Anterior cingulate cortex (tissue), 58 donors: ENCODE measurements at places on chromosomes 5 and 9.

DNA sequence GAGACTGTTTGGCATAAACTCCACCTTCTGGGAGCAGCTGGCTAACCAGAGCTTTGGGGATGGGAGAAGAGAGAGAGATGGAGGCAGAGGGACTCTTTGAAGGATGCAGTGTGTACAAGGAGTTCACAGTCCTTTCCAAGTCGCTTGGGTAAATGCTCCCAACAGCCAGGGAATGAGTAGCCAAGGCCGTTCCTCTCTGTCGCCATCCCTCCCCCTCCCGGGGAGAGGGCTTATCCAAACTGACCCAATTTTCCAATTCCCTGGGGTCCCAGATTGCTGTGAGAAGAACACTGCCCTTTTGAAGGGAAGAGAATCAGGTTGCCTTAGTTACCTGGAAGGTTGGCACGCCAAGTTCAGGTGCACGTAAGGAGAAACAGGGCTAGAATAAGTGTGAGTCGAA, 7.9 kb downstream of the WWC1 start:
- DNase-seq = no peak

DNA sequence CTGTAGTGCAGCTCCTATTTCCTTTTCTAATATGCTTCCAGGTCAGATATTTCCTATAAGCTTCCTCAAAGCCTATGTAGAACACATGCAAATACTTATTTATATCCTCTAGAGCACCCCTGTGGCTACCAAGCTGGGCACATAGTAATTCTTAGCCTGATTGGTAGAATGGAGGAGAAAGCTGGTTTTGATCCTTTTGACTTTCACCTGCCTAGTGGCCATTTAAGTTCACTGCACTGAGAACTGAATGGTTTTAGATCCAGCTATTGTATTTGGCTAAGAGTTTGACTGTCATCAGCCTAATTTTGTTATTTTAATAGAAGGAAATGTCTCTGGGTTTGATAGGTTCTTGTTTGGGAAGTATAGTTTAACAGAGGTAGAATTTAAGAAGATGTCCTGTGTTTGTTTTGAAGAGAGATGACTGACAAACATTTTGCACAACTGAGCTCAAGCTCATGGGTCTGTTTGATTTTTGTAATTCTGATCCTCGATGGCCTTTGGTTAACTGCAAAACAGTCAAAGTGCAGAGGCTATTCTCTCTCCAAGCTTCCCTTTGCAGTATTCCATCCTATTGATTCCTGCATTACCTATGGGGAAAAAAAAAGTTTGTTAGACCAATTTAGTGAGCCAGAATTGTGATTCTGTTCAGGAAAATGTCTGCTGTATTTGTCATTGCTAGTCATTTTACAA, 85.4 kb downstream of the KCNN2 start:
- no peak for DNase-seq

DNA sequence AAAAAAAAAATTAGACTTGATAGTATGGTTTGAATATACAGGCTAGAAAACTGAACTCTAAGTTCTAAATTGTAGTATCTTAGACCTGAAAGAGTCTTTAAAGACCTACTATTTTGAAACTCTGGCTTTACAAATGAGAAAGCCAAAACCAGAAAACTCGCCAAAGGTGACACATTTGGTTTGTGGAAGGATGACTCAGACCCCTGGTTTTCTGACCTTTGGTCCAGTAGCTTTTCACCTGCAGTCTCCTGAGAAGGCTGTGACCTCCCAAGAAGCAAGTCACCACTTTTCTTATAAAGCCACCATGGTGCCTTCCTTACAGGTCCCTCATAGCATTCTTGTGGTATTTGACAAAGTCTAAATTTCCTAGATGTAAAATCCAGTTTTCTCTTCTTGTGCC, 102.1 kb upstream of the CEP78 start:
- no peak for DNase-seq

- no peak for DNase-seq
Measured at GRCh38 chr5:41747708-41748107, 122.5 kb downstream of the OXCT1 start.

- DNase-seq = no peak
Measured at GRCh38 chr9:3475300-3476020, 50.3 kb downstream of the RFX3 start.

- no peak for DNase-seq
Measured at GRCh38 chr5:36666986-36667385, 60.6 kb downstream of the SLC1A3 start.

GRCh38 chr5:158933494-158934318, 166.0 kb downstream of the EBF1 start:
- DNase-seq = no peak

GRCh38 chr9:125639057-125639456, 68.0 kb downstream of the MAPKAP1 start:
- no peak for DNase-seq

DNA sequence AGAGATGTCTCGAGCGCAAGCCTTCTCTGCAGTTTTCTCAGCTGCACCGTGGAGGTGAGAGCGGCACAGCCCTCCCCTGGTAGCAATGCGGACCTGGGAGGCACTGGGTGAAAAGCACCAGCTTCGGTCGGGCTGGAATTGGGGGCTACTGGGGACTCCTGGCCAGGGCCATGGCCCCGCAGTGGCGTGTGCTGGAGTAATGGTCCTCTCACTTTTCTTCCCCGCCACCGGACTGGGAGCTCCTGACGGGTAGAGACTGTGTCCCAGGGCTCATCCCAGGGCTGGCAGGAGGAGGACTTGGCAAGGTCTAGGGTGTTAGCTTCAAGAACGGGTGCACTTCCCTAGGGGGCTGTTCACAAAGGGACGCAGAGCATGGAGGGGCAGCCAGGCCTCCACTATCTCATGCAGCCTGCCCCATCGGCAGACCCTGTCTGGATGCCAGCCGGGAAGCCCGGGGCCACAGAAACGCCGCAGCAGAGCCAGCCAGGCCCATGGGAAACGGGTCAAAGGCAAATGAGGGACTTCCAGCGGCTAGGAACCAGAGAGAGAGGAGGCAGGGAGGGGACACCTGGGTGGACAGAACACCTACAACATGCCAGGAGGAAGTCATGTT, 92.6 kb upstream of the MVB12B start:
- DNase-seq = no peak

DNA sequence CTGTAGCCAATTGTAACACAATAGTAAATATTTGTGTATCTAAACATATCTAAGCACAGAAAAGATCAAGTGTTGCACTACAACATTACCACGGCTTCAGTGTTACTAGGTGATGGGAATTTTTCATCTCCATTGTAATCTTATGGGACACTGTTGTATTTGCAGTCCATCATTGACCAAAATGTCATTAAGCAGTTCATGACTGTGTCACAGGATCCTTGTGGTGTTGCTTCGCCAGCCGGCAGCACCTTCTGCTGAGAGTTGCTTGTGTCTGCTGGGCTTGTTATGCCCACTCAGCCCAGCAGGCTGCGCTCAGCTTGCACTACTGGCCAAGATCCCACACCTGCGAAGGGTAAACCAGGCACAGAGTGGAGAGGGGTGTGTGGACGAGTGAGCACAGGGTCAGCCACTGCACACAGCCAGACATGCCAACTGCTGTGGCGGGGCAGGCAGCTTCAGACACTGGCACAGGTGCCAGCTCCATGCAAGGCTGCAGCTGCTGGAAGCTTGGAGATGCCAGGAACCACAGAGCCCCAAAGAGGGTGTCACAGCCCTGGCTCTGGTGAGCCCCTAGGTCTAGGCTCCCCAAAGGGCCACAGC, 273.7 kb downstream of the CETN3 start:
- DNase-seq = no peak

GRCh38 chr9:136926749-136927148, 17.8 kb downstream of the FBXW5 start:
- DNase-seq = no peak

DNA sequence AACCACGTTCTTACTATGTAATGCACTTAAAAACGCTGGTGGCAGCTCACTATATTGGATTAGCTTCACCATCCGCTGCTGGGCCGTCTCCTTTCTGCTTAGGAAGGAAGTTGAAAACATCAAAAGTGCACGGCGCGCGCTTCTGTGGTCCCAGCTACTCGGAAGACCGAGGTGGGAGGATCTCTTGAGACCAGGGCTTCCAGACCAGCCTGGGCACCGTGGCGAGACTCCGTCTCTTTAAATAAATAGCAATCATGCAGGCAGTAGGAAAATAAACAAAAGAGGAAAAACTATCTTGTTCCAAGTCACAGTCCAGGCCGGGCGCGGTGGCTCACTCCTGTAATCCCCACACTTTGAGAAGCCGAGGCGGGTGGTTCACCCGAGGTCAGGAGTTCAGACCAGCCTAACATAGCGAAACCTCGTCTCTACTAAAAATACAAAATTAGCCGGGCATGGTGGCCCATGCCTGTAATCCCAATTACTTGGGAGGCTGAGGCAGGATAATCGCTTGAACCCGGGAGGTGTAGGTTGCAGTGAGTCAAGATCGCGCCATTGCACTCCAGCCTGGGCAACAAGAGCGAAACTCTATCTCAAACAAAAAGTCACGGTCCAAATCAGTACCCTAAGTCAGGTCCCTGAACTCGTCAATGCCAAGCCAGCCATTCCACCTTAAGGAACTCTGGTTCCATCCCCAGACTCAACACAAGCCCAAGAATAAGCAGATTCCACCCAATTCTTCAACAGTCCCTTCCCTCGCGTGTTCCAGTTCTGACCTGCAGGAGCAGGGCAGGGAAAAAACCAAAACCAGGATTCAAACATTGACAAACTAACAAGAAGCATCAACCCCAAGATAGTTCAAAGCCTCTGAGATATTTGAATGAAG, 1.0 kb upstream of the GOLGA1 start:
- DNase-seq = peak; percentile 50

DNA sequence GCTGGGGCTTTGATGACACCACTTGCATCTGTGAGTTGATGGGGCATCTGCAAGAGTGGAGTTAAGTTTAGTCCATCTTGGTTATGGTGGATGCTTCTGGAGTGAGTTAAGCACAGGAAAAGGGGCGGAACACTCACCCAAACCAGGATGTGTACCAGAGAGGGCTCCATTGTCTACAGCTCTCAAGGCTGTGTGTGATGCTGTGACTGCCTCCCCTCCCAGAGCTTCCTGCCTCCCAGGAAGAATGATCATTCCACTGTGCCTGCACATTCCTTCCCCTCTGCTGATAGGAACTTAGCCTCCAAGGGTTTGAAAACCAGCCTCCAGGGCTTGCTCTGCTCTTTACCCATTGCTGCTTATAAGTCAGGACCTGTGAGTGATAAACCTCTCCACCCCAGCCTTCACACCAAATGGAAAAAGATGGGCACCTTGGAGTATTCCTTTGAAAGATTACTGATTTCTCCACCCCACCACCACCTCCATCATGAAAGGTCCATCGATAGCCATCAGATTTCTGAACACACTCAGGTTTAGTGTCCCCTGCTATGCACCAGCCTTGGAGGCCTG, 160.1 kb upstream of the SPRY4 start:
- no peak for DNase-seq

GRCh38 chr5:62767650-62768049, 189.0 kb downstream of the LRRC70 start:
- no peak for DNase-seq

- no peak for DNase-seq
Measured at GRCh38 chr5:126248611-126249010, 174.6 kb upstream of the GRAMD2B start.

DNA sequence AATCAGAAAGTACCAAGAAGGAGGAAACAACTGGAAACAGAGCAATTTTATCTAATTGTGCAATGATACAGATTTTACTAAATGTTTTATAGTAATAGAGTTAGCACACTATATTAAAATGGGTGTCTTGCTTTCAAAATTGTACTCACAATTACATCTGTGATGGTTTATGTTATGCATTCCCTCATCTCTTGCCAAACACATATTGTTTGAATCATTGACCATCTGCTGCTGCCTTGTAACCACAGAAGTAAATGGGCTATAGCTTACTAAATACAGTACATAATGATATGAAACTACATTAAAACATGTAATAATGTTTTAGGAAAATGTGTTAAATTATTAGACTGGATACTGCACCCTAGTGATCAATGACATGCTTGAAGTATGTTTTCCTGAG, 158.1 kb downstream of the SLC25A46 start:
- no peak for DNase-seq

DNA sequence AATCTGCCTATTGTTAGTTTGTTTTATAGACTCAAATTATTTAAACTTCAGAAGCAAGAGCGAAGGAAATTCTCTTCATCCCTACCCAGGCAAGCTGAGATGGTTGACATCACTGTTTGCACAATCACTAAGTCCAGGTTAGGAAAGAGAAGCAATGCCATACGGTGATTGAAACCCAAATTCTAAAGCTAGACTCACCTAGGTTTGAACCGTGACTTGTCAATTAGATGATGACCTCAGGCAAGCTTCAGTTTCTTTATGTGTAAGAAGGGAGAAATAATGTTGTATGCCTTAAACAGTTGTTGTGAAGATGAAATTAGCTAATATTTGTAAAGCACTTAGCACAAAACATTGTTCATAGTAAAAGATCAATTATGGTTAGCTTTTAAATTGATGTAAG, 96.5 kb upstream of the ANKRD55 start:
- no peak for DNase-seq

- no peak for DNase-seq
Measured at GRCh38 chr9:79524266-79524665, 47.5 kb upstream of the TLE4 start.

GRCh38 chr5:112710896-112711295, 26.8 kb upstream of the APC start:
- no peak for DNase-seq

DNA sequence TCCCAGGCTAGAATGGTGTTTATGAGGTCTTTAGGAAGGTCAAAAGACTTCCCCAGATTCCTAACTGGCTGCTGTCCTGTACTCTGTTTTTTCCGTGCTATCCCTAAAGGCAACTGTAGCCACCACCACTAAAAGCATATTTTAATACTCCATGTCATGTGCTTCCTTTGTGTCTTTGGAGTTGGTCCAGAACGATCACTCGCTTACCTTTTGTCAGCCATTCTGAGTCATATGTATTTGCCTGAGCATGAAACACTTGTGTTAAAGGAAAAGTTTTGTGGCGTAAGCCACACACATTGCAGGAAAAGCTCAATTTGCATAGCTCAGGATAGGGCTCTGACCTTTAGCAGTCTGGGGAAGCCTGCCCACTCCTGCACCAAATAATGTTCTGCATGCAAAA, 299.6 kb downstream of the NTRK2 start:
- no peak for DNase-seq

- no peak for DNase-seq
Measured at GRCh38 chr5:92977846-92978540, 603.0 kb downstream of the NR2F1-AS1 start.

- DNase-seq = no peak
Measured at GRCh38 chr5:138495351-138495750, 30.1 kb downstream of the EGR1 start.

DNA sequence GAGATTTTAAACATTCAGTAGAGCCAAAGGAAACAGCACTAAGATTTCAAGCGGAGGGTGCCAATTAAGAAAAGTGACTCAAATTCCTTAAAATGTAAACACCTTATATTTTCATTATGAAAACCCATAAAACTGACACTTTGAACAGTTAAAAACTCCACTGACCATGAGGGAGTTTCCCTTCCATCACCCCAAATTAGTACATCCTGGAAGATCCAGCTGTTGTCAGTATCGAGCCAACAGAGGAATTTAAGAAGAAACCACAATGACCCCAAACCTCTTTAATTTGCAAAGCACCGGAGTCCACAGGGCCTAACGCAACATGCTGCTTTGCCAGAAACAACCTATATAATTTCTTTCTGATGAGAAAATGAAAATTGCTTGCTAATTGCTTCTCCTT, 41.3 kb downstream of the ROR2 start:
- no peak for DNase-seq
